ENCODE measurements at places on chromosomes 2 and 18. TPM values are rescaled to one million over a fixed set of nuclear protein-coding genes. Genes with fewer than 3 reads are reported as not detected.
A peak's percentile ranks its signal among the peaks of the same experiment; 100 is the strongest.

GRCh38 chr2:219656526-219656925 lies 29.1 kb downstream of the SLC4A3 start:
- peaks cover 38% of the 10 kb centered on the region for H3K27me3 ChIP-seq
- no peak overlapping the region for H3K4me3 ChIP-seq
- DNase-seq, result no peak
- H3K36me3 ChIP-seq, result no peaks in the 10 kb centered on the region
- H3K4me1 ChIP-seq, result peaks cover 4% of the 10 kb centered on the region

DNA sequence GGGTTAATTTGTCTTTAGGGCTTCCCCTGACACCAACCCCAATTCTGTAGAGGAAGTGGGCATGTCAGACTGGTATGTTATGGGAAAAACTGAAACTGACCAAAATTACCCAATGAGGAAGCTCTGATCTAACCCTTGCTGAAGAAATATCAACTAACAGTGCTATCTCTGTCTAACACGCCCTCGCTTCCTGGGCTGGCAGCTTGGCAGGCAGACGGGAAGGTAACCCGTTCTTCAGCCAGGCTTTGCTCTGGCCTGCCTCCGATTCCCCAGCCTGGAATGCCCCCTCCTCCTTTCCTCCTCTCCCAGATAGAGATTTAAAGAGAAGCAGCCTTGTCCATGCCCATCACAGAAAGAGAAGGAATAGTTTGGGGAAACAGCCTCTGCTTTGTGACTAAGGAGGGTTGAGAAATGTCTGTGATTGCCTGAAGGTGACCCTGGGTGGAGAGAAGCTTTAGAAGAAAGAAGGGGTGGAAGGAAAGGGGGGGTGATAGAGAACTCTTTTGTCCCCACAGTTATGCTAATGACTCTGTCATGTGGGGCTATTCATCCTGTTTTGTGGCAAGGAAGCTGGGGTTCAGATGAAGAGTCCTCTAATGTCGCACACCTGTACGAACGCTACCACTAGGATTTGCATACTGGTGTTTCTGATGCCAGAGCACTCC lies 15.4 kb downstream of the HK2 start:
- peaks cover 77% of the 10 kb centered on the region for H3K4me1 ChIP-seq
- H3K36me3 ChIP-seq, result peaks cover 34% of the 10 kb centered on the region
- H3K4me3 ChIP-seq, result peak overlapping the region; percentile 52
- H3K27ac ChIP-seq, result peak overlapping the region; percentile 83

DNA sequence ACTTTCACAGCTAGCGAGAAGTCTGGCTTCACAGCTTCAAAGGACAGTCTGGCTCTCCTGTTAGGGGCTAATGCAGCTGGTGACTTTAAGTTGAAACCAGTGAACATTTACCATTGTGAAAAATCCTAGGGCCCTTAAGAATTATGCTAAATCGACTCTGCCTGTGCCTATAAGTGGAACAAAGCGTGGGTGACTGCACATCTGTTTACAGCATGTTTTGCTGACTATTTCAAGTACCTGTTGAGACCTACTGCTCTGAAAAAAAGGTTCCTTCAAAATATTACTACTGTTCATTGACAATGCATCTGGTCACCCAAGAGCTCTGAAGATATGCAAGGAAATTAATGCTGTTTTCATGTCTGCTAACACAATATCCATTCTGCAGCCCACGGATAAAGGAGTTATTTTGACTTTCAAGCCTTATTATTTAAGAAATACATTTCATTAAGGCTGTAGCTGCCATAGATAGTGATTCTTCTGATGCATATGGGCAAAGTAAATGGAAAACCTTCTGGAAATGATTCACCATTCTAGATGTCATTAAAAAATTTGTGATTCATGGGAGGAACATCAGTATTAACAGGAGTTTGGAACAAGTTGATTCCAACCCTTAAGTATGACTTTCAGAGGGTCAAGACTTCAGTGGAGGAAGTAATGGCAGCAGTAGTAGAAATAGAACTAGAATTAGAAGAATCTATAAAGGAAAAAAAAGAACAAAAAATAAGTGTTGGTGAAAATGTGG lies 48.9 kb downstream of the POLR1A start:
- H3K27me3 ChIP-seq, result no peaks in the 10 kb centered on the region
- H3K4me1 ChIP-seq, result no peaks in the 10 kb centered on the region
- no peak overlapping the region for H3K4me3 ChIP-seq
- no peak for DNase-seq

- no peaks in the 10 kb centered on the region for H3K36me3 ChIP-seq
- no peak overlapping the region for H3K4me3 ChIP-seq
Observed at GRCh38 chr2:240919786-240920782, 13.9 kb downstream of the CROCC2 start.

- H3K27ac ChIP-seq, result no peak overlapping the region
- H3K4me1 ChIP-seq, result no peaks in the 10 kb centered on the region
- peaks cover 28% of the 10 kb centered on the region for H3K36me3 ChIP-seq
- no peaks in the 10 kb centered on the region for H3K27me3 ChIP-seq
Observed at GRCh38 chr2:121408641-121409040, 122.0 kb upstream of the RNU4ATAC start.

DNA sequence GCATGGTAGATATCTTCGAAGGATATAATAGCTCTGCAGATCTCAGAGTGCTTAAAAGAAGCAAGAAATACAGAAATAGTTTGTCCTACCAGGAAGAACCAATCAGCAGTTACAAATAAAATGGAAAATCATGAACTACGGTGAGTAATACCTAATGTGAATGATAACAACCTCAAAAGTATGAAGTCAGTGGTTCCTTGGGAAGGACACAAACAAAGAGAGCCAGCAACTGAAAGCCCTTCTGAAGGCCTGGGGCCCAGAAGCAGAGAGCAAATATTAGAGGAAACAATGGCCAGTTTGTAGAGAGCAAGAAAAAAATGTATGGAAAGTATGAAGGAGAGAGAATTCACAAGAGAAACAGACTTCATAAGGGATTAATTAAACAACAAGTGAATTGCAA lies 226.8 kb upstream of the CHST9 start:
- DNase-seq, result no peak
- H3K4me3 ChIP-seq, result no peak overlapping the region
- no peaks in the 10 kb centered on the region for H3K36me3 ChIP-seq
- no peak overlapping the region for H3K27ac ChIP-seq
- H3K27me3 ChIP-seq, result no peaks in the 10 kb centered on the region

DNA sequence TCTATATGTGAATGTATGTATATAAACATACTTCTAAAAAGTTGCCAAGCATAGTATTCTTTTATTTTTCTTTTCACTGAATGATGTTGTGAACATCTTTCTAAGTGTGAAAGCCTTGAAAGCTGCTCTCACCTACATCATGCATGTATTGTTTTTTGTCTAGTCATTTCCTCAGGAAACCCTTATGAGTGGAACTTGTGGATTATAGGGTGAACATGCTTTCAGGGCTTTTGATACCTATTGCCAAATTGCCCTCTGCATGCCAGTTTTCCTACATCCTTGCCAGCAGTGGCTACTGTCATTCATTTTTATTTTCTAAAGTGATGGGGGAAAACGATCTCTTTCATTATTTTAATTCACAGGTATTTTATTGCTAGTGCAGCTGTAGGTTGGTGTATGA lies 78.3 kb downstream of the ADAM23 start:
- no peak overlapping the region for H3K4me3 ChIP-seq
- no peak for DNase-seq
- H3K4me1 ChIP-seq, result peaks cover 6% of the 10 kb centered on the region
- H3K27me3 ChIP-seq, result no peaks in the 10 kb centered on the region
- H3K36me3 ChIP-seq, result no peaks in the 10 kb centered on the region

GRCh38 chr2:2326068-2327040 lies 4.7 kb downstream of the MYT1L start:
- no peak overlapping the region for H3K27ac ChIP-seq
- no peaks in the 10 kb centered on the region for H3K27me3 ChIP-seq
- no peak for DNase-seq
- no peak overlapping the region for H3K4me3 ChIP-seq

DNA sequence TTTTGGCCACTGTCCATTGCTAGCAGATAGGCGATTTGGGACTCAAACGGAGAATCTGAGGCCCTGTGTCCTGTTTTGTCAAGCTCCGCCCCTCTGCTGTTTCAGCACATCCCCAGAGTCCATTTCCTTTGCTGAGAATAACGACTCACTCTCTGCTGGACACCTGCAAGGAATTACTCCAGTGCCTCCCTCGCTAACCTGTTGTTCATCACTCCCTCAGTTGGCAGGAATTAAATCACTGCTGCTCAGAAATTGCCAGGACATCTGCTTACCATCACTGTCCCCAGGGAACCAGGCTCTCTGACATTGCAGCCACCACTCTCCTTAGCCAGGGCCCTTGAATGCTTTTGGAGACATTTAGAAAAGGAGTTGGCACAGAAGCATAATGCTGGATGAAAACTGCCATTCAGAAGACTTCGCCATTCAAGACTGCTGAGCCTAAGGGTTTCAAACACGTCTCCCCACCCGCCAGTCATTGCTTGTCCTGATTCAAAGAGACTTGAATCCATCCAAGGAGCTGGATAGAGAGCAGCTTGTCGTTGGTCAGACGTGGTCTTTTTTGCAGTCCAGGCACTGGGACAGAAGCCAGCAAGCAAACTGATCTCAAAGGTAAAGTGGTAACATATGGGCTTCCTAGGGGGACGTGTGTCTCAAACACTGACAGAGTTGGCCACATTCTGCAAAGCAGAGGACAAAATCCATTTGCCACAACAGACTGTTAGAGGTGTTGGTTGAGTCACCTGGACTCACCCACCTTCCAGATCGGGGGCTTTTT lies 155.3 kb downstream of the UXS1 start:
- no peak for DNase-seq
- H3K36me3 ChIP-seq, result no peaks in the 10 kb centered on the region

Gene LHCGR
- not detected for total RNA-seq

- DNase-seq, result no peak
- peaks cover 8% of the 10 kb centered on the region for H3K36me3 ChIP-seq
- H3K4me1 ChIP-seq, result peaks cover 20% of the 10 kb centered on the region
- no peak overlapping the region for H3K27ac ChIP-seq
- H3K4me3 ChIP-seq, result no peak overlapping the region
Observed at GRCh38 chr2:84801811-84802210, 79.1 kb downstream of the TRABD2A start.

DNA sequence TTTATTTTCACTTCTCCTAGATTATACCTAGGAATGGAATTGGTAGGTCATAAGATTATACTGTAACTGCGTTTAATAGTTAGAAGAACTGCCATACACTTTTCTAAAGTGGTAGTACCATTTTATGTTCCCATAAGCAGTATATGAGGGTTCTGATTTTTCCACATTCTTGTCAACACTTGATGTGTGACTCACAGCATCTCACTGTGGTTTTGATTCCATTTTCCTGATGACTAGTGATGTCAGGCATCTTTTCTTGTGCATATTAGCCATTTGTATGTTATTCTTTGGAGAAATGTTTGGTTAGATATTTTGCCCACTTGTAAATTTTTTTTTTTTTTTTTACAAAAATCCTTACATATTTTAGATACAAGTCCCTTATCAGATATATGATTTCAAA lies 2.3 kb downstream of the DCAF17 start:
- peaks cover 50% of the 10 kb centered on the region for H3K4me1 ChIP-seq
- peaks cover 68% of the 10 kb centered on the region for H3K36me3 ChIP-seq
- H3K4me3 ChIP-seq, result no peak overlapping the region
- DNase-seq, result no peak

- H3K4me3 ChIP-seq, result no peak overlapping the region
- H3K36me3 ChIP-seq, result peaks cover 2% of the 10 kb centered on the region
- no peak overlapping the region for H3K27ac ChIP-seq
- no peaks in the 10 kb centered on the region for H3K4me1 ChIP-seq
- H3K27me3 ChIP-seq, result peaks cover 20% of the 10 kb centered on the region
Observed at GRCh38 chr2:240077442-240077841, 24.1 kb upstream of the OR6B3 start.

Gene NCKAP5
- not detected for total RNA-seq

Gene ZBTB7C
- total RNA-seq, result not detected

GRCh38 chr18:2979871-2980790 lies 32.8 kb downstream of the LPIN2 start:
- H3K4me3 ChIP-seq, result peak overlapping the region; percentile 74
- peak overlapping the region; percentile 98 for H3K27ac ChIP-seq
- no peaks in the 10 kb centered on the region for H3K27me3 ChIP-seq
- peaks cover 50% of the 10 kb centered on the region for H3K36me3 ChIP-seq

Gene DCC
- not detected for total RNA-seq
